ENCODE measurements at places on chromosomes 11 and 22.

- DNase-seq: no peak
Observed at GRCh38 chr11:95066716-95067038, at the start of gene SRSF8. TSS of gene SRSF8 (plus strand) at chr11:95066919. CDS start at chr11:95067227, 308 bp downstream.

DNA sequence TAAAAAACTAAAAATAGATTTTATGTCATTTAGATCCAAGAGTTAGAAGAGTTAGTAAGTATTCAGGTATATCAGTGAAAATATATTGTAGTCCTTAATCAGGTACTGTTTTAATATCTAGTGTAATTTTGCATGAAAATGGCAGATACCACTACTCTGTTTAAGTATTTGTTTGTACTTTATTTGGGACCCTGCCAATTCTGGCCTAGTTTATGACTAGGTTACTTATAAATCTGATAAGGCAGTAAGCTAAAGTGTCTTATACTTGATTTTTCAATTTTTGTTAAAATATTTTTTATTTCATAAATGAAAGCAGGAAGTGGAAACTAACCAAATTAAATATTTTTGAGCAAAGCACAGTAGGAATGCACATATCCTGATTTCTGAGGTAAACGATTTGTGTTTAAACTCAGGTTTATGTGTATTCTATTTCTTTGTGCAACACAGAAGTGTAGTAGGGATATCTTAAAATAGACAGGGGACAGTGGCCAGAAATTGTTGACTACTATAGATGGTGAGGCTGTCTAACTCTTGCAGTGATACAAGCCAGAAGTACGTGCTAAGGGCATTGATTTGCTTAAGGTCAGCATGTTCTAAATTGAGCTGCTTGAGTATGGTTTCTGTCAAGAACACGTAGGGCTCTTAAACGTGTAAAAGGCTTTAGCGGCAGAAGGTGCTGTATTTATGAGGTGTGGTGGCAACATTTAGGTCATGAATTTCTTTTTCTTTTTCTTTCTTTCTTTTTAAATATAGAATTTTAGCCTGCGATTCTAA, 34.0 kb downstream of the HIPK3 start:
- DNase-seq: no peak

GRCh38 chr11:132925825-132926469, 606.4 kb downstream of the OPCML start:
- DNase-seq: no peak

DNA sequence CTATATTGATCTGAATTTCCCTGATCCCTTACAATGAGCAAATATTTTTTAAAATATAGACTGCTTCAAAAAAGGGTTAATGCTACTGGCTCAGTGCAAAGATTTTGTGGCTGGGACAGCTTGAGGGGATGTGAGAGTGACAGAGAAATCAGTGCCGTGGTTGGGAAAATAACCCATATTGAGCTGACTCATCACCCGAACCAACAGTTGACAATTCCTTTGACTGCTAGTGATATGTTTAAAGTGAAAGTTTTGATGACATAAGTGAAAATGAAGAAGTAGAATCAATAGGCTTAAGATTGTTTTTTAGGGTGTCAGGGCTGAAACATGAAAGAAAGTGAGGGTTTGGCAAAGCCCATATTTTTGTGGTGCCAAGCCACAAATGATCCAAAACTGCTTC, 257.1 kb upstream of the TENM4 start:
- no peak for DNase-seq

DNA sequence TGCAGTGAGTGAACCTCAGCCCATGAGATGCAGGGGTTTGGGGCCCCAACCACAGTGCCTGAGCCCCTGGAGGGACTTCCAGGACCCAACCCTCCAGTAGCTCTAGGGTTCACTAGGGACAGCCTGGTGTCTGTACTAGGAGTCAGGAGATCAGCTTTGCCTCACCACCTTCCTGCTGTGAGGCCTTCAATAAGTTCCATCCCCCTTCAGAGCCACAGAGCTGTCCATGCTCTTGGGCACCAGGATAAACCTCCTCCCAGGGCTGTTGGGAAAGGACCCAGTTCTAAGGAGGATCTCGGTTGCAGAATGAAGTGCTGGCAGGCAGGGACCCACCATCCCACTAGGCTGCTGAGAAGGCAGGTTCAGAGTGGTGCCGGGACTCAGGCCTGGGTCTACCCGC, 9.7 kb downstream of the ARHGEF17 start:
- no peak for DNase-seq

- no peak for DNase-seq
Observed at GRCh38 chr11:90698238-90698637, 475.4 kb upstream of the CHORDC1 start.

DNA sequence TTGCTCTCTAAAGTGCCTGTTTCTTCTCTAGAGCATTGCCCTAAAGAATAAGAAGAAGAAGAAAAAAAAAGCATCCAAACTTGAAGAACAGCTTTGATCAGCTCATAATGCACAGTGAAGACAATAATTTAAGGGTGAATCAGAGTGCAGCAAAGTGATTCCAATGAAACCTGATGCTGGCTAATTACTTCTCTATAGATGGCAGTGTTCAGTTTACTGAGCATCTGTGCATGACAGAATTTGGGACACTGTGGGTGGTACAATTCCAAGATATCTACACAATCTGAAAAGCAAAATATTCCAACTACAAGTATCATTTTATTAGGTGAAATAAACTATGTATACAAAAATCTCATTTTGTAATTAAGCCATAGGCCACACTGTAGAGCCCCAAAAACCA, 450.5 kb upstream of the CCDC90B start:
- DNase-seq: no peak

DNA sequence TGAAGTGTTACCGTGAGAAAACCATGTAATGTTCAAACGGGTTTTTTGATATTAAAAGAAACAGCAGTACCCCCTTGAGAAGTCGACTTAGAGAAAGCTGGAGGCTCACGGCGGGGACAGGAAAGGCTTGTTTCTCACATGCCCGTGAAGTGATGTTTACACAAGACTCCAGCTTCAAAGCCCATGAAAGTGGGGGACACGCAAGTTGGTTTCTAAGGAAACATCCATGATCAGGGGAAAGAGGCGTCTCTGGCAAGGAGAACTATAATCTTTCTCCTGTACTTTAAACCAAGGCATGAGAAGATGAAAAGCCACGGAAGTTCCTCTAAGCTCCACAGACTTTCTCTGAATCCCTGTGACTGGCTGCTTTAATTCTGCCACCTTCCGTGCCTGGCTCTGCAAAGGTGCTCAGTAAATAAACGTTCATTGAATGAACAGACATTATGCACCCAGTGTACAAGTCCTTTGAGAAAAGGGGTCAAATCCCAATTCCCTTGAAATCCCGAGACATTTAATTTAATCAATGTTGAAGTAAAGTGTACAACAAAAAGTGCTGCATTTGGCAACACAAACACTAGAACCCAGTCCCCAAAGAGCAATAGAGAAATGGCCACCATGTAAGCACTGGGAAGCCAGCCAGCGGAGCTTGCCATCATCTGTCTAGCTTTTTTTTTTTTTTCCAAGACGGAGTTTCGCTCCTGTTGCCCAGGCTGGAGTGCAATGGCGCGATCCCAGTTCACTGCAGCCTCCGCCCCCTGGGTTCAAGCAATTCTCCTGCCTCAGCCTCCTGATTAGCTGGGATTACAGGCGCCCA, 58.7 kb downstream of the AHNAK start:
- no peak for DNase-seq

DNA sequence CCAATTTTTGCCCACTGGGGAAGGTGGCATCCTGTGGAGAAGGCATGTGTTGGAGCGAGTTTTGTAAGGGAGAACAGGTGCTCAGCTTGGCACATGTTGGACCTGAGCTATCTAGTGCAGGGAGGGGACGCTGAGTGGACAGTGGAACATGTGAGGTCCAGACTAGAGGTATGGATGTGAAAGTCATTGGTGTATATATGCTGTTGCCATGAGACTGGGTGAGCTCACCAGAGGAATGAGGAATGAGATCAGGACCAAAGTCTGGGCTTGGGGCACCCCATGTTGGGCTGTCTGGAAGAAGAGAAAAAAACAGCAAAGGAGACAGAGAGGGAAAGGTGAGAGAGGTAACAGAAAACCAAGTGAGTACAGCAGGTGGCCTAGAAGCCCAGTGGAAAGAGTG, 12.3 kb upstream of the SYT7 start:
- no peak for DNase-seq

DNA sequence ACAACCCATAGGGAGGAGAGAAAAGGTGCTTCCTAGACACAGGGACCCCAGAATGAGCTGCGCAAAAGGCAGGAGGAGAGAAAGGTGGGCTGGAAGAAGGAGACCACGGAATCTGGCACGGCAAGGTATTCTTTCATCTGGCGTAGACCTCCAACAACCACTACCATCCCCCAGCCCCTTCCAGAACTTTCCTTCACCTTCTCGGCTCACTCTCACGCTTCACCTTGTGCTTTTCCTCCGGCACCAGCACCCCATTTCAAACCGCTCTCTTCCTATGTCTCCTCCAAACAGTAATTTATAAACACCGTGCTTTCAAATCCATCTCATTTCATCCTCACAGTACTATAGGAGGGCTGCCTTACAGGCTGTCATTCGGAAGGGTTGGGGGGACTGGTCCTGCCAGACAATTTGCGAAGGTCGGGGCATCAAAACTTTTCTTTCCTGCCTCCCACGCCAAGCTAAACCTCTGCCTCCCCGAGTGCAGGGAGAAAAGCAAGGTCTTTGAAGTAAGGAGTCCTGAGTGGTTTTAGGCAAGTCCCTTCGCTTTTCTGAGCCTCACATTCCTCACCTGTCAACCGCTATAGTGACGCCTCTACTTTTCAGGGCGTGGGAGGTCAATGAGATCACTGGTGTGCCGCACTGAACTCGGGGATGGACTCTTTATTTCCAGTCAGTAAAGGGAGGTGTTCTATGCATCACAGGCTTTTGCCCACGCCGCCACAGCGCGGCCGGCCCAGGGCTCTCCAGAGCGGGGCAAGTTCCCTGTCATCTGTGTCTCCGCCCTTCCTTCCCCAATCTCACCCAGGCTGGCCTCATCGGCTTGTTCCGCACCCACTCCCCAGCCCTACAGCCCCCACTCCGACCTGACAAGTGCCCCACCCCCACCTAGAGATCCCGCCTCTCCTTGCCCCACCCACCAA, 800 bp downstream of the KCTD21 start:
- DNase-seq: peak; percentile 88

- DNase-seq: no peak
Observed at GRCh38 chr11:13260201-13260962, 17.2 kb upstream of the BMAL1 start.

DNA sequence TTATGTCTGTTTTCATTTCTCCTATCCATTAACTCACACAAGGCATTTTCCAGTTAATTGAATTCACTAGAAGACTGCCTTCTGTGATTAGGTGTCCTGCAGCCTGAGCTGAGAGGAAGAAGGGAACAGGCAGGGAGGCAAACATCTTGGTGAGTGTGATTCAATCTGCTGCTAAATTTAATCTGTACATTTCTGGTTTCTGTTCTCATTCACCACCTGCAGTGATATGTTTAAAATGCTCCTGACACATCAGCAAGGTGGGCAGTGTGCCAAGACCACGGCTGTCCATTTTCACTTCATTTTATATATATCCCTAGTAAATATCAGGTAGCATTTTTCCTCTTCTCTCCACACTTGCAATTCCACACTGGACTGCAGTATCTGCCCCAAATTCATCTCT, 416.5 kb downstream of the TMEM135 start:
- DNase-seq: no peak

DNA sequence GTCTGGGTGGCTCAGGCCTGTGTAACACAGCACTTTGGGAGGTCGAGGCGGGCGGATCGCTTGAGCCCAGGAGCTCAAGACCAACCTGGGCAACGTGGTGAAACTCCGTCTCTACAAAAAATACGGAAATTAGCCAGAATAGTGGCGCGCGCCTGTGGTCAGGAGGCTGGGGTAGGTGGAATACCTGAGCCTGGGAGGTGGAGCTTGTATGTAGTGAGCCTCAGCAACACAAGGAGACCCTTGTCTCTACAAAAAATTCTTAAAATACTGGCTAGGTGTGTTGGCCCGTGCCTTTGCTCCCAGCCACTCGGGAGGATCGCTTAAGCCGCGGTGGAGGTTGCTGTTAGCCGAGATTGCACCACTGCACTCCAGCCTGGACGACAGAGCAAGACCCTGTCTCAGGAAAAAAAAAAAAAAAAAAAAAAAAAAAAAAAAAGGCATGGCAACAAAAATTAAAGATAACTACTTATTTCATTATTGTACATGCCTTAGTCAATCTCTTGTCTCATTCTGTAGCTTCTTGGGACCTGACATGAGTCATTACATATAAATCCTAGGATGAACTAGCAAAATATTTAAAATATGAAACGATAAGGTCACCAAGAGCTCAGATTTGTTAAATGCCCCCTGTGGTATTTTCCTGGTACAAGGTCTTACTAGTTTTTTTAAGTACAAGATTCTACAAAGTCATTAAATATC, 1.1 kb downstream of the TAF1D start:
- no peak for DNase-seq

- no peak for DNase-seq
Observed at GRCh38 chr11:128095466-128095981, 491.8 kb downstream of the ETS1 start.

DNA sequence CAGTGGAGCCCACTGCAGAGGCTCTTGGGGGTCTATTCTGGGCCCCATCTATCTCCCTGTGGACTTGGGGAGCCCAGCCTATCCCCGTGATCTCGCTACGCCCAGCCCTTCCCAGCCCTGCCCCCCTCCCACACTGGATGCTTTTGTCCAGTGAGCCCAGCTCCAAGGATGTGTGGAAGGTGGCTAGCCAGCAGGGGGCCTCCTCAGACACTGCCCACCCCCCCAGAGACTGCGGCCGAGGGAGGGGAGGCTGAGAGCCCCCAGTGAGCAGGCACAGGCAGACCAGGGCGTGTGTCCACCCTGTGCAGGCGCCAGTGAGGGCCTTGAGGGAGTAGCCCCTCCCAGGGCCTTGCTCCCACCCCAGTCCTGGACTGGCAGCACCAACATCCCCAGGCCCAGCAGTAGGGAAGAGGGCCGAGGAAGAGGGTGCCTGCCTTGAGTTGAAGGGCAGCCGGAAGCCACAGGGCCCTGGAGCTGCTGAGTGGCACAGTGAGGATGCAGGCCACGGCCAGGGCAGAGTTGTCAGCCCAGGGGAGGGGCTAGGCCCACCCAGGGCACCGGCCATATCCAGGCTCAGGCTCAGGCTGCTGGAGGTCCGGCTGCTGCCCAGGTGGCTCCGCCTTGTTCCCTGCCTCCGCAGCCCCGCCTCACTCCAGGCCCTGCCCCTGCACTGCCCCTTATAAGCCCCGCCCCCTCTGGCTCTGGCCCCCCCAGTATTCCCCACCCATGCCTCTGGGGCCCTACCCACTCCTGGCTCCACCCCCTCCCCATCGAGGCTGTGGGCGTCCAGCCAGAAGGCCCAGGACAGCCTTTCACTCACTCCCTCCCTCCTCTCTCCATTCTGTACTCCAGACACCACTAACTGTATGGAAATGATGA, 28.0 kb downstream of the MOB2 start:
- DNase-seq: no peak

- DNase-seq: no peak
Observed at GRCh38 chr11:124882339-124883071, 15.2 kb downstream of the ROBO4 start.

- DNase-seq: no peak
Observed at GRCh38 chr22:40436505-40437431, 66.4 kb downstream of the SGSM3 start.

Measured in KG1 (cell line).